RPMI7951 (cell line): ENCODE measurements at places on chromosomes 5 and 9. TPM values are rescaled to one million over a fixed set of nuclear protein-coding genes. Genes with fewer than 3 reads are reported as not detected.

DNA sequence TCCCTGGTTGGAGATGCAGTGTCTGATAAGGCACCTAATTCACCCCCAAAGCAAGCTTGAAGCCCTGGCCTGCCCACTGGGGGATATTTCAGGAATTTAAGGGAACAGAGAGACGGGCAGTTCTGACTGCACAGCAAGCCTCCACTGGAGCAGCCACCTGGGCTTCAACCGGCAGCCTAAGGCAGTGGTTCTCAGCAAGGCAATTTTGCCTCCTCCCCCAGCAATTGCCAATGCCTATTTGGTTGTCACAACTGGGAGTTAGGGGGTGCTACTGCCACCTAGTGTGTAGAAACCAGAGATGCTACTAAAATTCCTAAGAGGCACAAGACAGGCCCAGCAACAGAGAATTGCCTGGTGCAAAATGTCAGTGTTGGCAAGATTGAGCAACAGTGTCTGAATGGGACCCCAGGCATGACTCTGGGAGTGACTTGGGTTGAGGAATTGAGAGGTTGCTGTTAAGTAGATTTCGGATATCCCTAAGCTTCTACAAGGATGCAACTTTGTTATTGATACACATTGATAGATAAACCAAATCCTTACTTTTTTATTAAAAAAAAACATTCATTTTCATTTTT, 58.7 kb upstream of the CTSL start:
- DNase-seq, result peak; percentile 3

Gene PCDHA1
- total RNA-seq, result under 0.01 TPM in 1 of 2 replicates, not detected in the other

GRCh38 chr9:70049672-70050271, 6.1 kb downstream of the MAMDC2 start:
- DNase-seq, result peak; percentile 83

- peak; percentile 46 for DNase-seq
Observed at GRCh38 chr5:122259995-122260394, 52.0 kb upstream of the SNCAIP start.

Gene C7
- not detected in 2 replicates for total RNA-seq

- DNase-seq, result peak; percentile 23
Observed at GRCh38 chr5:178551059-178551458, 39.1 kb downstream of the COL23A1 start.

DNA sequence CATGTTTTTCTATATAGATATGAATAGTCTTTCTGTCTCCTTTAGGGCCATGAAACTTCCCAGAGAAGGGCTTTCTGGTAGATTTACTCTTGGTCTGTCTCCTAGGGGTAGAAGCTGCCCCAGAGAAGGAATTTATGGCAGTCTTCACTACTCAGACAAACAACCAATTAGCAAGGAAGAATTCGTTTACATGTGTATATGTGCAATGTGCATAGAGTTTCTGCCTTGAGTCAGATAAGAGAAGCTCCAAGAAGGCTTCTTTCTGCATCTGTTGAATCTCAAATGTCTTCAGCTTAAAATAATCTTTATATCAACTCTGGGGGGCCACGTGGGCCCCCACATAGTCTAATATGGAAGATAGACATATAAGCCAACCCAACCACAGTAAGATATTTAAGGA, 7.6 kb upstream of the CLINT1 start:
- no peak for DNase-seq

GRCh38 chr9:11148189-11148588, 535.4 kb upstream of the PTPRD start:
- no peak for DNase-seq

DNA sequence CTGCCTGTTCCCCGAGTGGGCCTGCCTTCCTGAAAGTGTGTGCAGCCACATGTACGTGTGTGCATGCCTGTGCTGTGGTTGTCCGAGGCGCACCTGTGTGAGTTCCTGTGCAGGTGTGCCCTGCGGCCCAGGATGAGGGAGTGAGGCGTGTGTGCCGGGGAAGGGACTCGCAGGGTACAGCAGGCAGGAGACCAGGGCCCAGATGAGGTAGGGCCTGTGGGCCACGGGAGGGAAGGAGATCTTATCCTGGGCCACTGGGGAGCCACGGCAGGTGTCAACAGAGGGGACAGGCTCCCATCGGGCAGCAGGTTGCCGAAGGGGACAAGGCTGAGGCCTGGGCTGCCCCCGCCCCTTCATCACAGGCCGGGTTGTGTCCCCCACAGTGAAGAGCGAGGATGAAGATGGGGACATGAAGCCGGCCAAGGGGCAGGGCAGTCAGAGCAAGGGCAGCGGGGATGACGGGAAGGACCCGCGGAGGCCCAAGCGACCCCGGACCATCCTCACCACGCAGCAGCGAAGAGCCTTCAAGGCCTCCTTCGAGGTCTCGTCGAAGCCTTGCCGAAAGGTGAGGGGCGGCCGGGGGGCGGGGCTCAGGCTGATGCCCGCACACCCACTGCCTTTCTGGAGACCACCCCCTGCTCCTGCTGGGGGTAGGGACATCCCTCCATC, 79.2 kb downstream of the LMX1B start:
- no peak for DNase-seq

Gene GFPT2
- total RNA-seq, result 13.9 and 15.8 TPM in 2 replicates

Gene INSYN2B
- 6.2 and 8.4 TPM in 2 replicates for total RNA-seq

Gene ORM2
- total RNA-seq, result not detected in 2 replicates

GRCh38 chr5:73433272-73433981, 15.2 kb downstream of the FOXD1 start:
- no peak for DNase-seq

Gene GDA
- total RNA-seq, result under 0.01 and 0.20 TPM in 2 replicates

Gene WDR38
- 0.12 and 0.20 TPM in 2 replicates for total RNA-seq
